ENCODE measurements at places on chromosomes 16 and 17.

DNA sequence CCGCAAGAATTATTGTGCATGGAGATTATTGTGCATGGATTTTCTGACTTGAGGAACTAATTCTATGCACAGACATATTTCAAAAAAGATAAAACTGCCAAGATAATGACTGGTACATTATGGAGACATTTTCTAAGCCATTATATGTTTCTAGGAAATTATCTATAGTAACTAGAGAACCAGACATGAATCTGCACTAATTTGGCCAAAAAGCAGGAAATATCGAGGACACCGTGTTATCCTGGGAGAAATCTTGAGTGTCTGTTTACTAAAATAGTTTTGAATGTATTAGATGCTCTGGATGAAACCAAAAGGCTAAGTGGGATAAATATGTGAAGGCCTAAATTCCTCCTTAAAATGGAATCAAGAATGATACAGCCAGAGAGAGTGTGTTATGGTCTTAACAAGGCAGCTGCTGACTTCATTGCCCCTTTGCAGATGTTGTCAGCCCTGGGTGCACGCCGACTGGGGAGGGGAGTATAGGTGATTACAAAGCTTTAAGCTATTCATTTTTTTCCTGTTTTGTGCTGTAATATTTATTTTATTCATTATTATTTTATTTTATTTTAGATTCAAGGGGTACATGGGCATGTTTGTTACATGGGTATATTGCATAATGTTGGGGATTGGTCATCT is 226.7 kb downstream of the UTP18 start:
- no peaks in the 10 kb centered on the region for H3K36me3 ChIP-seq
- H3K27me3 ChIP-seq: no peaks in the 10 kb centered on the region
- no peak overlapping the region for H3K27ac ChIP-seq
- no peaks in the 10 kb centered on the region for H3K4me1 ChIP-seq

DNA sequence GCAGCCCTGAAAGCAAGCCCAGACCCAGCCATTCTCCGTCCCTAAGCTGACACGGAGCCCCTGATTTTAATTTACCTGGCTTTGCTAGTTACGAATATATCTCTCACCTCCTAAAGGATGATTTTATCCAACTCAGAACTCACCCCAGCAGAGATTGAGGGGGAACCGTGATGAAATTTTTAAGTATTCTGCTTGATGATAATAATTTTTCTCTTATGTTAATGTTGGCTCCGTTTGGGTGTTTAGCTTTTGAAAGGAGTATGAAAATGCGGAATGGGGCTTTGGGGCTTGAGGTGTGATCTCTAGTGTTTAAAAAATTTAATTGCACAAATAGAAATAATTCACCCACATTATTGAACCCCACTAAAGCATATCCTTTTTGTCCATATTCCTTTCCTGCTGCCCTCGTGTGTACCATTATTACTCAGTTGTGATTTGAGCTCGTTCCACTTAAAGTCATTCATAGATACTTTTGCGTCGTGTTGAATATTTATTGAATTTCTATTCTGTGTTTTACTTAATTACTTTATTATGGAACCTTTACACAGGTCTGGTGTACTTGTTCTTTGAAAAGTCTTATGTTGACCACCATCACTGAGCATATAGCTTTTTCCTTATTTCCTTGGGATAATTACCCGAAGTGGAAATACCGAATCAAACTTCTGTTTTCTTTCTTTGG is 775 bp downstream of the PRPSAP2 start:
- peak overlapping the region; percentile 67 for H3K4me3 ChIP-seq
- no peak for DNase-seq
- H3K27me3 ChIP-seq: no peaks in the 10 kb centered on the region
- peaks cover 2% of the 10 kb centered on the region for H3K4me1 ChIP-seq
- H3K27ac ChIP-seq: peak overlapping the region; percentile 64
- no peaks in the 10 kb centered on the region for H3K36me3 ChIP-seq

DNA sequence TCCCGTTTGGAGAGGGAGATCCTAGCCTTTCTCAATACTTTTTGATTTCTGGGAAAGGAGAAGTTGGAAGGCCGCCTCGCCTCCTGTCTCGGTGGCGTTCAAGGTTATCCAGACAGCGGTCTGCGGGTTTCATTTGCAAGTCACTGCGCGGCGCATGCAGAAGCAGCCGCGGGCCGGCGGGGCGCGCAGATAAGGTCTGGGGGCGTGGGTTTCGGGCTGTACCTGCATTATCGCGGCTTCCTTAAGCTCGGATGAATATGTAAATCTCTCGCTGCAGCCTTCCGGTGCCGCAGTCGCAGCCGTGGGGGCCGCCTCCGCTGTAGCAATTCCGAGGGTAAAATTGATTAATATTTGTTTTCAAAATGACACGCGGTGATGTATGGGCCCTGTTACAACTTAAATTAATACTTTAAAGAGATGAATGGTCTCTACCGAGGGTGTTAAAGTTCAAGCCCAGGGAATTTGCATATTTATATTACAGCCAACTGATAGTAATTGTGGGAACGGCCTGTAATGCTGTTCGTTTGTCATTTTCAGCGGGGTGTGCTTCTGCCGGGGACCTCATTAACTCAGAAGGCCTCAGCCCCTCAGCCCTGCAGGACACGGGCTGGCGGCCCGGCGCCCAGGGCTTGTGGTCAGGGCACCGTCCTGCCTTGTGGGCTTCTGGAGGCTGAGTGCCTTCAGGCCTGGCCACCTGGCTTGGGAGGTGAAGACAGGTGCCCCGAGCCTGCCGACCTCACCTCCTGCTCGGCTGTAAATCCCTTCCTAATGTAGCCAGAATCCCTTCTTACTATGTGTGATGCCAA is 99.4 kb downstream of the CYLD start:
- no peaks in the 10 kb centered on the region for H3K36me3 ChIP-seq
- peaks cover 4% of the 10 kb centered on the region for H3K27me3 ChIP-seq
- no peak overlapping the region for H3K27ac ChIP-seq
- DNase-seq: no peak
- H3K4me3 ChIP-seq: peak overlapping the region; percentile 19

GRCh38 chr17:2062571-2063183 is 7.8 kb downstream of the HIC1 start:
- H3K36me3 ChIP-seq: peaks cover 30% of the 10 kb centered on the region
- H3K4me3 ChIP-seq: no peak overlapping the region
- H3K4me1 ChIP-seq: peaks cover 80% of the 10 kb centered on the region
- H3K27ac ChIP-seq: peak overlapping the region; percentile 85
- DNase-seq: peak; percentile 39

GRCh38 chr16:77951788-77952187 is 70.6 kb upstream of the CLEC3A start:
- H3K4me3 ChIP-seq: no peak overlapping the region
- H3K27ac ChIP-seq: no peak overlapping the region
- DNase-seq: no peak
- H3K4me1 ChIP-seq: no peaks in the 10 kb centered on the region
- H3K27me3 ChIP-seq: no peaks in the 10 kb centered on the region

DNA sequence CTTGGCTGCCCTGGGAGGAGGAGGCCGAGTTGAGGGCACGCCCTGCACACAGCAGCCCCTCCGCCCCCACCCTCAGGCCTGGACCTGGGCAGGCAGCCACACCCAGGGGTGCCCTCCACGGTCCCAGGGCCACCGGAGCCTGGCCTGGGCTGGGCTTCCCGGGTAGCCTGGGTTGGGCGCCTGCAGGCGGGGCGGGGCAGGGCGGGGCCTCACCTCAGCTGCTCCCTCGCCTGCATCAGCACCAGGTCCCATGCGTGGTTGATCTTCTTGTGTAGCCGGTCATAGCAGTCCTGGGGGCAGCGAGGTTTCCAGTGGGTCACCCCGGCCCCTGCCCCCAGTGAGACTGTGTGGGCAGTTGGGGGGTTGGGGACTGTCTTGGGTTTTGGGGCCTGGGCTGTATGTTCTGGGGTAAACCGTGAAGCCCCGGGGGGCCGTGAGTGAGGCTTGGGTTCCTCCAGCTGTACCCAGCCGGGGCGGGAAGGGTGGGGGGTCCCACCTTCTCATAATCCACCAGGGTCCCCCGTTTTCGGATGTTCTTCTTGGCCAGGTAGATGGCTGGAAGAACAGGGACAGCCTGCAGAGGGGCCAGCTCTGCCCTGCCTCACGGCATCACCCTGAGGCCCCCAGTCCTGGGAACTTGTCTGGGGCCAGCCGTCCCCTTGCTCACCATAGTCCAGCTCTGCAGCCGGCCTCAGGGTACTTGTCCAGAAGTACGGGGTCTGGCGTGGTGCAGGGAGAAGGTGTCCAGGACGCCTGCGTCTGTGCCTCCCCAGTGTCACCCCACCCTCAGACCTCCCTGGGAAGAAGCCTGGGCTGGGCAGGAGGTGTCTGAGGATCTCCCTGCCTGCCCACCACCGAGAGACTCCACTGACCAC is 2.0 kb downstream of the RGS11 start:
- H3K27me3 ChIP-seq: peaks cover 3% of the 10 kb centered on the region
- H3K27ac ChIP-seq: no peak overlapping the region
- DNase-seq: no peak
- no peak overlapping the region for H3K4me3 ChIP-seq
- H3K36me3 ChIP-seq: no peaks in the 10 kb centered on the region

GRCh38 chr17:68456339-68457167 is 743 bp downstream of the WIPI1 start:
- H3K4me1 ChIP-seq: peaks cover 15% of the 10 kb centered on the region
- peaks cover 3% of the 10 kb centered on the region for H3K36me3 ChIP-seq
- H3K4me3 ChIP-seq: peak overlapping the region; percentile 59
- peak overlapping the region; percentile 96 for H3K27ac ChIP-seq

DNA sequence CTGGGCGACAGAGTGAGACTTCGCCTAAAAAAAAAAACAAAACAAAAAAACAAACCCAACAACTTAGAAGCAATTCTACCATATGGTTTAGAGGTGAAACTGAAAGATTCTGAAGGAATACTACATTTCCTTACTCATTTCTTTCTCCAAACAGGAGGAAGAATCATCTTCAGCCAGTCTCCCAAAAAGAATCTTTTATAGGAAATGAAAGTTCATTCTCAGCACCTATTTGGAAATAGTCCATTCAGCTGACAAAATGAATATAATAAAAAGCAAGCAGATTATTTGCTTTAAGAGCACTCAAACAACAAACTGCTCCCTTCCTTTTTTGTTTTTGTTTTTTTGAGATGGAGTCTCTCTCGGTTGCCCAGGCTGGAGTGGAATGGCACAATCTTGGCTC is 17.7 kb downstream of the GRB2 start:
- no peak overlapping the region for H3K27ac ChIP-seq
- no peaks in the 10 kb centered on the region for H3K36me3 ChIP-seq
- H3K4me1 ChIP-seq: no peaks in the 10 kb centered on the region
- no peak for DNase-seq
- H3K4me3 ChIP-seq: no peak overlapping the region
- no peaks in the 10 kb centered on the region for H3K27me3 ChIP-seq

DNA sequence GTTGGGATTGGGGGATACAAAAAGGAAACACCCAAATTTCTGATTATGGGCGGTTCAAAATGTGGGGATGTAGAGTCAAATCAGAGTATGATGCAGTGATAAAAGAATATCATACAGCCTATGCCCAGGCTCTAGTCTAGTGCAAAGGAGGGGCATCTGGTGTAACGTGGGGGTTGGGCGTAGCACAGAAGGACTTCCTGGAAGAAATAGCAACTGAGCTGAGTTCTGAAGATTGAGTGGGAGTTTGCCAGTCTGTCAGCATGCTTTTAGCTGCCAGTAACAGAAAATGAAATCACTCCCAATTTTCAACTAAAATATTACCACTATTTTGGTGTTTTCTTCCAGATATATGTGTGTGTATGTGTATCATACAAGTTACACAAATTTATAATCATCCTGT is 196.9 kb downstream of the SPECC1 start:
- peaks cover 9% of the 10 kb centered on the region for H3K4me1 ChIP-seq
- DNase-seq: no peak
- H3K27me3 ChIP-seq: no peaks in the 10 kb centered on the region

DNA sequence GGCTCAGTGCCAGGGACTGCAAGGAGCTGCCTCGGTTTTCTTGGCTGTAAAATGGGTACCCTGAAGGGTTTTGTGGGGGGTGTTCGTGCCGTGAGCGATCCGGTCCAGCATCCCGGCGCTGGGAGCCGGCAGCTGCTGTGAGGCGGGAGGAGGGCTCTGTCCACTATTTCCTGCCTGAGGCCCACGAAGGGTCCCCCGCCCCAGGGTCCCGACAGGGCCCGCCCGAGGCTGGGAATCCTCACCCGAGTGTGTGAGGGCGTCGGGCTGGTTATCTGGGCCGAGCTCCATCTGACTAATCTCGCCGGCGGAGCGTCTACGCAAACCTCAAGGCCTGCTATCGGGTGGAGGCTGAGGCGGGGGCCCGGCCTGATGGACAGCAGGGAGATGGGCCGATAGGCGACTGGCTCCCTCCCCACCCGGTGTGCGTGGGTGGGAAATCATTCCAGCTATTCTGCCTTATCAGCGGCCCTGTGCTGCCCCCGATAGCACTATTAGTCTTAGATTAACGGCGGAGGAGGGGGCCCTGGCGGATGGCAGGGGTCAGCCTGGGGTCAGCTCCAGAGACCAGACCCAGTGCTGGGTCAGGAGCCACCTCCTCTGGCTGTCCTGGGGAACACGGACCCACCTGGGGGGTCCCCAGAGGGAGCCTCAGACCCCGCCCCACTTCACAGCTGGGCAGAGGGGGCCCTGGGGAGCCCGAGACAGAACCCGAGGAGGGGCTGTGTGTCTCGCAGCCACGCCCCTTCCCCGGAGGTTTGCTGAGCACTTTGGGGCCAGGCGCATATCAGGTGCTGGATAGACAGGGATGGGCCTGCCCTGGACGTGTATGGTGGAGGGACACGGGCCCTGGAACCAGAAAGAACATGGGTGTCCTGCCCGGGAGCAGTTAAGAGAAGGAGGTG is 44.7 kb downstream of the ZFPM1 start:
- no peaks in the 10 kb centered on the region for H3K27me3 ChIP-seq
- no peak overlapping the region for H3K4me3 ChIP-seq
- no peaks in the 10 kb centered on the region for H3K4me1 ChIP-seq
- peak; percentile 79 for DNase-seq

- H3K4me1 ChIP-seq: no peaks in the 10 kb centered on the region
- no peak overlapping the region for H3K27ac ChIP-seq
- peak; percentile 9 for DNase-seq
Measured at GRCh38 chr16:54923055-54923473, 7.6 kb upstream of the IRX5 start.

- no peaks in the 10 kb centered on the region for H3K36me3 ChIP-seq
- no peaks in the 10 kb centered on the region for H3K4me1 ChIP-seq
- no peak overlapping the region for H3K27ac ChIP-seq
- no peak overlapping the region for H3K4me3 ChIP-seq
Measured at GRCh38 chr16:54936979-54937670, 6.5 kb downstream of the IRX5 start.
